ENCODE measurements at places on chromosomes 5 and 9. TPM values are rescaled to one million over a fixed set of nuclear protein-coding genes. Genes with fewer than 3 reads are reported as not detected.

DNA sequence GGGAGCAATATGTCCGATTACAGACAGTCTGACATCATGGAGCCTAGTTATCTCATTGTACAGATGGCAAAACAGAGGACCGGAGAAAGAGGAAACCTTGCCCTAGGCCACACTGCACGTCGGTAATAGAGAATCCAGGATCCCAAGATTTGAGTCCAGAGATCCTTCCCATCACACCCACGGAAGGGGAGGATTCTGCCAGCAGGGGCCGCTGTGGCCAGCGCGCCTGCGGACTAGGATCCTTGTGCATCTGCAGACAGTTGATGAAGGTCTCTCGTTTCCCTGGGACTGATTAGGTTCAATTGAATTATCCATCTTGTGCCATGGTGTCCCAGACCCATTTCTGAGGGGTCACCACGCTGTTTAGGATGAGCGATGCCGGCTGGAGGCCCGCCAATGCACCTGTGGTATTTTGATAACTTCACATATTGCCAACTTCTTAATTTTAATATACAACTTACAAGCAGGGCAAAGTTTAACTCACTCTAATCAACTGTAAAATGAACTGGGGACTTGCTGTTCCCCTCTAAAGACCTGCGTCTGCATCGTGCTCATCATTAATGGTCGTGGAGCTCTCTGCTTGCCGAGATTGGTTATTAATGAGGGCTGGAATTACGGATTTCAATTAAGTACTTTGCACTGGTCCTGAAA lies 592.7 kb upstream of the BRINP1 start:
- DNase-seq = no peak

DNA sequence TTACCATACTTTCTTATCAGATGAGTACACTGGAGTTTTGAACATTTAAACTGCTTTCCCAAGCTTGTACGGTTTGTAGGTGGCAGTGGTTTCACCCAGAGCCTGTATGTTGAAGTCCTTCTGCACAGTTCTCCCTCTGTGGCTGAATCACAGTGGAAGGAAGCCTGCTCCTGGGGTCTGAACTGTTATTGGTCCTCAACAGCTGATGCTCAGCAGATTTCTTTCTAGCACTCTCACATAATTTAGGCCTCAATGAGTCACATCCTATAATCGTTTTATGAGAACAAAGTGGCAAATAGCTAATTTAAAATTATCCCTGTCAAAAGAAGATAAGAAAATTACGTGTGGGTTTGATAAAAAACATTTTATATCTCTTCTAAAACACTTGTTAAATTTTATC lies 229.7 kb downstream of the TLE4 start:
- DNase-seq = no peak

- no peak for DNase-seq
Observed at GRCh38 chr9:135939351-135940265, 21.6 kb downstream of the UBAC1 start.

- DNase-seq = peak; percentile 89
Observed at GRCh38 chr5:93163010-93163663, 417.9 kb downstream of the NR2F1-AS1 start.

SLC12A7 gene
- total RNA-seq = 14.2 TPM

IZUMO3 gene
- not detected for total RNA-seq

PRSS3 gene
- 3.1 TPM for total RNA-seq

SLC45A2 gene
- total RNA-seq = not detected

PCDHGA6 gene
- total RNA-seq = 0.07 TPM

NSD1 gene
- 17.7 TPM for total RNA-seq
